ENCODE measurements at places on chromosomes 6 and 20.

- no peak for DNase-seq
These were observed 215.0 kb upstream of the MARCKS start for GRCh38 chr6:113642001-113642713.

DNA sequence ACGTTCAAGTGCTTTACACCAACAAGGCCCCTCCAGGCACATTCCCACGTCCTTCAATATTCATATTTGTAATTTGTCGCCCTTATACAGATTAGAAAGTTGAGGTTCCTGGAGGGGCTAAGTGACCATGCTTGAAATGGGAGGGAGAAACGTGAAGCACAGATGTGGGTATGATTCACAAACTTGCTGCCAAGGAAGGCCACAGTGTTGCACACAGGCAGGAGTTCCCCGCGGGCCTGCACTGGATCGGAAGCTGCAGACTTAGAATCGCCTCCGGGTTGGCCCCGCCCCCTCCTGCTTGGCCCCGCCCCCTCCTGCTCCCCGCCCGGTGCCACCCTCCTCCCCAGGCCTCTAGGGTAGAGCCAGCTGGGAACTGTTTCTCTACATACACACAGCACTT is 58.2 kb upstream of the QKI start:
- DNase-seq: no peak

DNA sequence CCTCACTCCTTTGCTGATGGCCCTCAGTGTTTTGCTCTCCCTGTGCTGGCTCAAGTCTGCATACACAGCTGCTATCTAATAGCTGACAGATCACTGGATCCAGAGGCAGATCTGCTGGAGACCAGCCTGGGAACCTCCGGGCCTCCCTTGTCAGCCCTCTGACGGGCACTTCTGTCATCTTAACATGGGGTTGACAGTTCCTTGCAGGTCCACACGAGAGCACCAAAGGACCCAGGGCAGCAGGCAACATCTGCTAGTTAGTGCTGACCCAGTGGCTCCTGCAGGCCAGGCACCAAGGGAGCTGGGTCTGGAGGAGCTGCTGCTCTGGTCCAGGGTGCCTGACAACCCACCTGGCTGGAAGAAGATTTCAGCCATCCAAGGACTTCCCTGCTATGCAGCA is 208.1 kb downstream of the UST start:
- no peak for DNase-seq

GRCh38 chr6:141809901-141810300 is 322.8 kb upstream of the GJE1 start:
- DNase-seq: no peak

- no peak for DNase-seq
These were observed 61.0 kb downstream of the CRYBG1 start for GRCh38 chr6:106421496-106421895.

DNA sequence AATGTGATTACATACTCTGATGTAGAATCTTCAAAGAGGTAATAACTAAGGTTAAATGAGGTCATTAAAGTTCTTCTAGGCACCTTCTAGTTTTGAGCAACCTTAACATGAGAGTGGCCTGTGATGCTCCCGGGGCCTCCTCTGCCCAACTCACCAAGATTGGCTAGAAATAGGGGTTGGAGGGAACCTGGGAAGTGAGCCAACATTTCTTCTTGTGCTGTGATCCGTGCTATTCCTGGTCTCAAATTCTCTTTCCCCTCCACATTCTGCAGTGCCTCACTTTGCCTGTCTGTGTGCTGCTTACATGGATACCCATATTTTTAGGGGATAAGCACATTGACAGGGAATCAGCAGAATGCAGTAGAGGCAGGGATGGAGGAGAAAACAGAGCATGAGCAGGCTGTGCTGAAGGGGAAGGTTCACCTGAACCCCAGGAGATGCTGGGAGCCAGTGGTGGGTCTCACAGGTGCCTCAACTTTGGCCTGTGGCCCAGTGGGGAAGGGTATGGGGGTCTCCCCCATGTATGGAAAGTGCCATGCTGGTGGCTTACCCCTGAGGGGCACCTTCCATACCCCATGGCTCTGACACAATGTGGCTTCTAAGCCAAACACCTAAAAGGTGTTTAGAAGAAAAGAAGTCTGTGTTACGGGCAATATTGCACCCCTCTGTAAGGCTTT is 164.7 kb upstream of the CHD6 start:
- no peak for DNase-seq

GRCh38 chr6:169846286-169847056 is 95.0 kb downstream of the ERMARD start:
- no peak for DNase-seq

DNA sequence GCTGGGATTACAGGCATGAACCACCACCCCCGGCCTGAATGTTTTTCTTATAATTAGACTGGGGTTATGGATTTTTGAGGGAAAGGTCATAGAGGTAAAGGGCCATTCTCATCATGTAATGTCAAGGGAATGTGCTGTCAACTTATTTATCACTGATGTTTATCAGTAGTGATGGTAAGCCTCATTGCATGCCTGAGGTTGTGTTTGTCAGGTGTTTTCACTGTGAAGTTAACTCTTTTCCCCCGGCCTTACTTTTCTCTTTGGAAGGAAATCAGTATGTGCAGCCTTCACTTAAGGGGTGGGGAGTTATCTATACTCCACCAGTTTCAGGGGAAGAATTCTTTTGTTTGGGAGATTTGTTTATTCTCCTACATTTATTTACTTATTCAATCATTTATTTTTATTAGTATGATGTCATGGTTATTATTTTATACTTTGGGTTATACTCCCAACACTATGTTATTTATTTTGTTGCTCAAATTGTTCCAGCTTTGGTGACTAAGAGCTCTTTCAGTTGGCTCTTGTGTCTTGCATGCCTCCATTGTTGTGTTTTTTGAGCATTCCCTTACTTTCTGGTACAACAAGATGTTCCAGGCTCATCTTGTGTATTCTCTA is 2.8 kb upstream of the SLC17A5 start:
- no peak for DNase-seq

DNA sequence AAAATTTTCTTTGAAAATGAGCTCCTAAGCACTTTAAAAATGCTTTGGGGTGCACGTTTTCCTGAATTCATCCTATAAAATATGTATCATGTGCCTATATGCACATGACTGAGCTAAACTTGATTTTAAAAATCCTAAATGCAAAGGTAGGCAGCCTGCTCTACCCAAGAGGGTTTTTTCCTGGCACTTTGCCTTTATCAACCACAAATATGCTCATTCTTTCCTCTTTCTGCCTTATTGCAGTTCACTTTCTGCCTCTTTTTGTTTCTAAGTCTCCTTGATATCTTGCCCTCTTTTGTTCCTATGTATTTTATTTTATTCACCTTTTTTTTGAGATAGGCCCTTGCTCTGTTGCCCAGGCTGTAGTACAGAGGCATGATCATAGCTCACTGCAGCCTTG is 229.3 kb downstream of the GRM1 start:
- DNase-seq: no peak

- no peak for DNase-seq
These were observed 126.3 kb downstream of the C6orf118 start for GRCh38 chr6:165183071-165183470.

DNA sequence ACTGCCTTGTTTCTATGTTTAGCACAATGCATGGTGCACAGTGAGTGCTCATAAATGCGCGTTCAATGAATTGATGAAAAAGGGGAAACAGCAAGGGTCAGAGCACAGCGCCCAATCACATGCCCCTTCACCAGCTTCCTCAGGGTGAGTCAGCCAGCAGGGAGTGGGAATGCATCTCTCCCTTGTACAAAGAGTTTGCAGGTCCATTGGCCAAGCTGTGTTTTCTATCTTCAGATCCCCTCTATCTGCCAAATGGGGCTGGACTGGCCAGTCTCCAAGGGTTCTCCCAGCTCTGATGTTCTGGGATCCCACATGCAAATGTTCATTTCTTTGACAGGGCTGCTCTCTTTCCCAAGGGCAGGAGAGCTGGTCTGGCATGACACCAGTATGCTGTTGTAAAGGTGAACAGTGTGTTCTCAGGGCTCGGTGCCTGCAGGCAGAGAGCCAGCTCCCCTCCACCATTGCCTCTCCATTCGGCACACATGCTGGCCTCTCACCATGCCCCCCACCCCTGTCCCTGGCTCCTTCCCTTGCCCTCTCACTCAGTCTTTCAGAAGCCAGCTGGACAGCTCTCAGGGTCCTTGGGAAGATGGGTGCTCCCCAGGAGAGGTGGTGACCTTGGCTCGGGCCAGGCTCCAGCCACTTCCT is 25.0 kb downstream of the ANGPT4 start:
- DNase-seq: no peak

DNA sequence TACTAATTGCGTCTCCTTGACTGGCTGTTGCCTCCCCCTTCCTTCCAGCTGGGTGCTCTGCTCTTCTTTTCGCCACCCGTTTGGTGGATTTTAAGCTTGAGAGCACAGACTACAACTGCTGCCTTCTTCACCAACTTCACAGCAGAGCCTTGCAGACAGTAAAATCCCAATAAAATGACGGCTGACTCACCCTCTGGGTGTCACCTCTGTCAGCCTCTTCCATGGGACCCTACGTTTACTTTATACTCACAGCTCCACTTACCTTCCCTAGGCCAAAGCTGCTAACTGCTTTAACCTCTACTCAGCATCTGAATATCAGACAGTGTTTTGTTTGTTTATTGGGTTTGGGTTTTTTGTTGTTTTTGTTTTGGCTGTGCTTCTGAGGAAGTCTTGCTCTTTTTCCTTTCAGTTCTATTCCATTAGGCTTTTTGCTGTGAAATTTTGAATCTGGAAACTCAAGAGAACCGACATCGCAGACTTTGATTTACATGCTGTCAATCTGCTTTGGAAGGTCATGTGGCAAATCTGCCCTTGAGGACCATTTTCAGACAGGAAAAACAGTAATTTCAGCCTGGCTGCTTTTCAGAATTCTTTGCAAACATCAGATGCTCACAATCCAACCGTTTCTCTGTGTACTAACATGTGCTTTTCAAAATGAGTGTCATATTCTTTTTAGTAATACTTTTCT is 2.4 kb downstream of the AGPAT4 start:
- no peak for DNase-seq

GRCh38 chr20:50455656-50456451 is 54.3 kb upstream of the PTPN1 start:
- DNase-seq: no peak

DNA sequence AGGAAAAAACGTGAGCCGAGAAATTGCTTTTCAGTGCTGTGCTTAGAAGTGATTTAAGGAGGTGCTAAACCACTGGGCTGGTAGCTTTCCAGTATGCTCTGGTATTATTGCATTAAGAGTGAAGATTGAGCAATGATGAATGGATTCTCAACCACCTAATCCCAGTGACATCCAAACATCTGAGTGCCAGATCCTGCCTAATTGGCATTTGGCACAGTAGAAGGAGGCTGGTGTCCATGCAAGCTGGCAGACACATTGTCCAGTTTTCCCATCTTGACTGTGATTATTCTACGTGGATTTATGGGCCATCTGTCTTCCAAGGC is 398.0 kb upstream of the PLCB4 start:
- no peak for DNase-seq

- no peak for DNase-seq
These were observed 59.7 kb upstream of the NT5E start for GRCh38 chr6:85390105-85390728.

GRCh38 chr6:5751525-5752390 is 255.0 kb downstream of the NRN1 start:
- DNase-seq: no peak

- DNase-seq: no peak
These were observed 94.0 kb upstream of the MPC1 start for GRCh38 chr6:166476634-166477215.

GRCh38 chr6:56843476-56844349 is 111.2 kb upstream of the BEND6 start:
- peak; percentile 16 for DNase-seq

- DNase-seq: no peak
These were observed 44.3 kb downstream of the PDYN start for GRCh38 chr20:1949347-1950100.

- DNase-seq: no peak
These were observed 80.5 kb downstream of the ZNF217 start for GRCh38 chr20:53513168-53513488.

GRCh38 chr6:122491919-122492555 is 20.4 kb upstream of the SERINC1 start:
- peak; percentile 42 for DNase-seq

DNA sequence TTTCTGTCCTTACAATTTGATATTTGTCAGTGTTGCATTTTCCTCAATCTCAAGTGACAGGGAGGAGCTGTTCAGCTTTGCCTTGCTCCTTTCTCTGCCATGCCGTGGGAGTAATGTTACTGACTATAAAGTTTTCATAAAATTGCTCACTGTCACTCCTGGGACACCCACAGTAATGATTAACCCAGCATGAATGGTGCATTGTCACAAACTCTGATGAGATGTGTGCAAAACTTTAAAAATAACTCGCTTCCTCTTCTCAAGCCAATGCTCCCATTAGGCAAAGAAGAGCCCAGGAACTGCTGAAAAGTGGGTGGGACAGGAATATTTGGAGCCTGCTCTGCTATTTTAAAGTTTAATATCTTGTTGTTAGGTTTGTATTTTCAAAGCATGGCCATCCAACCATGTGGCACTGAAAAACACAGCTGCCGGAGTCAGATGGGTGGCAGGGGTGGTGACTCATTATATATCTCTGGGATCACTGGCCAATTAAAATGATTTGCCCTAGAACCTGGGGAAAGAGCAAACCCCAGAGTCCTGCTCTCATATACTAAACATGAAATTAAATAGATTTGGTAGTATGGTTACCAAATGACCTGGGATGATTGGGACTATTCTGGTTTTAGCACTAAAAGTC is 260.1 kb downstream of the BTBD3 start:
- no peak for DNase-seq

DNA sequence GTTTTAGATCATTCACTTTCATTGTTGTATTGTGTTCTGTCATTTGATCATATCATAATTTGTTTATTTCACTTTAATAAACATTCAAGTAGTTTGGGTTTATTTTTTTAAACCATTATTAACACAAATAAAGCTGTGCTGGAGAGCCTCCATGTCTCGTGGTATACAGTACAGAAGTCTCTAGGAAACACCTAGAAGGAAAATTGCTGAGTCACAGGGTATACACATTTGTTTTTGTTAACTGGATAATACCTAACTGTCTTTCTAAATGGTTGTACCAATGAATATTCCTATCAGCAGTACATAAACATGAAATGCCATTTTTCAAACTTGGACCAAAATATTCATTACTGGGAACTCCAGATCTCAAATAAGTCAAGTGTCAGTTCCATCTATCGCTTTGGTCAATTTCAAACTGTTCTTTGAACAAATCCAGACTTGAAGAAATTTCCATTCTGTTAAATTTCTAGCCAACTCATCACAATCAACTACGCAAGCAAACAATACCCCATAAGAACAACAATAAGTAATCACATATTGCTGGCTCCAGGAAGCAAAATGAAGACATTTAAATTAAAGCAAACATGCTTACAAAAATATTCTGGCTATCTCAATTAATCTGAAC is 138.1 kb downstream of the ATXN1 start:
- no peak for DNase-seq

- DNase-seq: no peak
These were observed 65.1 kb upstream of the CDH4 start for GRCh38 chr20:61186771-61187472.

All from stimulated activated CD4-positive, alpha-beta T cell treated with anti-CD3 and anti-CD28 coated beads, Interleukin-1b, Interleukin-23, amount 100 ng/mL, for 1 hour (primary cell).